ENCODE measurements at places on chromosomes 6 and 20.

DNA sequence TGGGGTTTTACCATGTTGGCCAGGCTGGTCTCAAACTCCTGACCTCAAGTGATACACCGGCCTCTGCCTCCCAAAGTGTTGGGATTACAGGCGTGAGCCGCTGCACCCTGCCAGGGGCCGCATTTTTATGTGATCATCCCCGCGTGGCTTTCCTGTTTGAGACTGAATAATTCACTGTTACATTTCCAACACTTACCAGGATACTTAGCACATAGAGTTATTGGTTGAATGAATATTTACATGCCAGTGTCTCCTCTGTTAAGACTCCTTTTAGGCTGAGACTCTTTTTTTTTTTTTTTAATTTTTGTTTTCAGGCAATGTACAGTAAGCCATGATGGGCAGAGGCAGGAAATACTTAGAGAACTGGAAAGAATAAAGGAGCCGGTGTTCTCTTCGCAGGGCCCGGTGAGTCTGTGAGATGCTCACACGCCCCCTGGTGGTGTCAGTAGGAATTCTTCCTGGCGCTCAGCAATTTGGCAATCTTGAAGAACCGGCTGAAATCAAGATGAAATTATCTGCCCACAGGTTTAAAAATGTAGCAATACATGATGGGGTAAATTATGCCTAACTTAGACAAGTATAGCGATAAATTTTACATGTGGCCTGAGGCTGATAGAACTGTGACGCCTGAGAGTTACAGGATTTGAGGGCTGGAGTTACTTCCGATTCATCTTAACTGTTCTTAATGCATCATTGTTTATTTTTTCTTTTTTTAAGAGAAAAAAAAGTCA is 7.6 kb upstream of the RNF114 start:
- peak; percentile 43 for DNase-seq

- DNase-seq, result no peak
Observed at GRCh38 chr6:11230158-11231107, 2.0 kb downstream of the NEDD9 start.

GRCh38 chr6:65410309-65410708 is 296.7 kb downstream of the EYS start:
- no peak for DNase-seq

DNA sequence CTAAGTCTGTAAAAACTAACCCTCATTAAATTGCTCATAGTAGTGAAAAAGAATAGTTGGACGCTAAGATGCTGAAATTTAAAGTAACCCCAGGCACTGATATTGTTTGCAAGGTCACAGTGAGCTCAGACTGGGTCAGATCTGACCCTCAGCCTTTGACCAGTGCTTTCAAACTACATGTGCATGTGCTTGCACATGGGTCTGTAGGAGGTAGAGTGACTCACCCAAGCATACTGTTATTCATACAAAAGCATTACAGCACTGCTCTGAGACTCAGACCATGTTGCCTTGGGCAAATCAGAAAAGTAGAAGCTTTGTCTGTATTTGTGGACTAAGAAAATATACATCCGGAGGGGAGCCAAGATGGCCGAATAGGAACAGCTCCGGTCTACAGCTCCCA is 326.4 kb upstream of the MARCKS start:
- DNase-seq, result no peak

DNA sequence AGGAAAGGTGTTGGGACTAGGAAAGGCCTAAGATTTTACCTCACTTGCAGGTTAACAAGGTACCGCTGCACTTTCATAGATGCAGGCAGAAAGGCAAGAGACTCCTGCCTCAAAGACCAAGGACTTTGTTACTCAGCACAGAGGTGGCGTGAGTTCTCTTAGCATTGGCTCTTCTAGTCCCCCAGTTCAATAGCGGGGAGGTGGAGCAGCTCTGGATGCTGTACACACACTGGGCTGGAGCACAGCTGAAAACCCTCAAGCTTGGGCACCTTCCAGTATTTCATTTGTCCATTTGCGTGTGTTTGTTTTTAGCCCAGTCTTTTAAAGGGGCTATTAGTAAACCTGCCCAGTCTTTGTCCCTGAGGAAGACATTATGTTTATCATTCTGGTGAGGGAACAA is 345.2 kb downstream of the FARS2 start:
- DNase-seq, result no peak

GRCh38 chr6:78430521-78430920 is 436.8 kb upstream of the IRAK1BP1 start:
- DNase-seq, result no peak

DNA sequence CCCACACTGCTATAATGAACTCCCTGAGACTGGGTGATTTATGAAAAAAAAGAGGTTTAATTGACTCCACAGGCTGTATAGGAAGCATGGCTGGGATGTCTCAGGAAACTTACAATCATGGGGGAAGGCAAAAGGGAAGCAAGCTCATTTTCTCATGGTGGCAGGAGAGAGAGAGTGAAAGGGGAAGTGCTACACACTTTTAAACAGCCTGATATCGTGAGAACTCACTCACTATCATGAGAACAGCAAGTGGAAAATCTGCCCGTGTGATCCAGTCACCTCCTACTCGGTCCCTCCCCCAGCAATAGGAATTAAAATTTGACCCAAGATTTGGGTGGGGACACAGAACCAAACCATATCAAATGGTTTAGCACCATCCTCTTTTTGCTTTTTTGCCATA is 116.6 kb upstream of the CEP162 start:
- no peak for DNase-seq

- no peak for DNase-seq
Observed at GRCh38 chr6:152380351-152380767, 256.8 kb downstream of the SYNE1 start.

DNA sequence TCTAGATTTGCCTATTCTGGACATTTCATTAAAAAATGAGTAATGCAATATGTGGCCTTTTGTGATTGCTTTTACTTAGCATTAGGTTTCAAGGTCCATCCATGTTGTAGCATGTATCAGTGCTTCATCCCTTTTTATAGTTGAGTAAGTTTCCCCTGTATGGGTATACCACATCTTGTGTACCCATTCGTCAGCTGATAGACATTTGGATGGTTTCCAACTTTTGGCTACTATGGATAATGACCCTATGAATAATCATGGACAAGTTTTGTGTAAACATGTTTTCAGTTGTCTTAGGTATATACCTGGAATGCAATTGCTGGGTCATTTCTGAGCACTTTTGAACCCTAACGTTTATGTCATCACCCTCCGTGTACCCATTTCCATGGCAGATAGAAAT is 15.4 kb downstream of the METTL24 start:
- no peak for DNase-seq

DNA sequence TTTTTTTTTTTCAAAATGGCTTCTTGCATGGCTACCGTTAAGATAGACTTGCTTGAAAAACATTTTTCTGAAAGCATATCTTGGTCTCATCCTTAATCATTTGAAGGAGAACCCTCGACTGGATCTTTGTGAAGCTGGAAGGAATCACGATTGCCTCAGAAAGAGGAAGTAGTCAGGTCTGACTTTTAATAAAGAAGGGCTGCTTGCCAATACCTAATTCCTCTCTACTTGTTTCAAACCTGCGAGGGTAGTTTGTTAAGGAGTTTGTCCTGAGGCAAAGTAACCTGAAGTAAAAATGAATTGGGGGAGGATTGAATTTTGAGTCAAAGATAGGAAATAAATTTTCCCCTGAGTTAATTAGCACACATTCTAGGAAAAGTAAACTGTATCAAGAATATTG is 288.1 kb upstream of the MAP3K7 start:
- no peak for DNase-seq

GRCh38 chr6:162068340-162068739 is 659.2 kb downstream of the PRKN start:
- no peak for DNase-seq

DNA sequence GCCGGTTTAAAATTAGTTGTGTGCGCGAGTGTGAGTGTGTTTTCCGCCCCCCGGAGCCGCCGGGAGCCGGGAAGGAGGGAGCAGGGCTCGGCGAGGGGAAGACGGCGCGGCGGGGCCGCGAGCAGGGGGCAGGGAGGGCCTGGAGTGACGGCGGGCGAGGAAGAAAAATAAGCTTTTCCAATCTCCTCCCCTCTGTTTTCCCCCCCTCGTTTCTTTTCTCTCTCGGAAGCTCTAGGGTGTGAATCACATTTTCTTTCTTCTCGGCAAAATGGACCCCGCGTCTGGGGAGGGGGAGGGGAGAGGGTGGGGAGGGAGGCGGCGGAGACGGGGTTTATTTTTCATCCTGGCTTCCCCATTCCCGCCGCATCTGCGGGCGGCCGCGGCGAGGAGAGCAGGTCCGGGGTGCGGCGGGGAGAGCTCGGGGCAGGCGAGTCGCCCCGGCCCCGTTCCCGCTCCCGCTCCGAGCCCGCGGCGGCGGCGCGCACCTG is 881 bp downstream of the BICRAL start:
- peak; percentile 23 for DNase-seq

DNA sequence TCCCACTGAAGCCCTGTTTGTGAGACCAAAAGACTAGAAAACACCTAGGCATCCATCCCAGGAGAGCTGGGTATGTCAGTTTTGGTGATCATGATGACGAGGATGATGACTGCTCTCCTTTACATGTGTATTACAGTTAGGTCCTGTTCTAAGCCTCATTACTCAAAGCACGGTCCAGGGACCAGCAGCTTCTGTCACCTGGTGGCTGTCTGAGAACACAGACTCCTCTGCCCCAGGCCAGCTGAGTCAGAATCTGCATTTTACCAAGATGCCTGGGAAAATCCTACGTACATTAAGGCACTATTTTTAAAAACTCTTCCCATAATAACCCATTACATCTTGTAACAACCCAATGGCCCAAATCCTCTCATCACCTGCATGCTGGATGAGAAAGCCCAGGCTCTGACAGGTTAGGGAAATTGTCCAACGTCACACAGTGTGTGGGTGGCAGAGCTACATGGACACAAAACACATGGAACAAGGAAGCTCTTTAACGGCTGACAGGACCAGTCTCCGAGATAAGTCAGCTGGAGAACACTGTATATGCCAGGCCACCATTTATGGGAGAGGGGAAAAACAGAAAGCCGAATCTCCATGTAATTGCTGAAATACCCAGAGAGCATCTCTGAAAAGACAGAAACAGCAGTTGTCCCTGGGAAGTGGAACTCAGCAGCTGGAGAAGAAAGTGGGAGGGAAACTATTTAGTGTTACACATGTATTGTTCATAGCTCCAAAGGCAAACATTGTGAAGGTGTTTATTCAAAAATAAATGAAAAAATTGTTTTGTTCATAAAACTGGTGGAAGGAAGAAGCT is 65.4 kb downstream of the BMP7 start:
- DNase-seq, result no peak

DNA sequence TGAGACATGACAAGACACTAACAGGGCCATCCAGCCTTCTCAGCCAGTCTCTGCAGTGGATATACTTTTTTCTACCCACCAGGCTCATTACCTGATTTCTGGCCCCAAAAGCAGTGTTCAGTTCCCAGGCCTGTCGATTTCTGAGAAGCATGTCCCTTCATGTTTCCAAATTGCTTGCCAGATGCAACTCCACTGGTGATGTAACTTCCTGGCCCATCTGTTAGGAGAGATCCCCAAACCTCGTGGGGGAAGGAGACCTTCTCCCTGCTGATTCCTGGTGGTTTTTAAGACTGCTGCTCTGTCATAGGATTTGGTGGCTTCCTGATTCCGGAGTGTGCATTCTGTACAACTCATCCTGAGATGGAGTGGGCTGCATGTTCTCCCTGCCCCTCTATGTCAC is 31.6 kb upstream of the MRPS10 start:
- peak; percentile 18 for DNase-seq

DNA sequence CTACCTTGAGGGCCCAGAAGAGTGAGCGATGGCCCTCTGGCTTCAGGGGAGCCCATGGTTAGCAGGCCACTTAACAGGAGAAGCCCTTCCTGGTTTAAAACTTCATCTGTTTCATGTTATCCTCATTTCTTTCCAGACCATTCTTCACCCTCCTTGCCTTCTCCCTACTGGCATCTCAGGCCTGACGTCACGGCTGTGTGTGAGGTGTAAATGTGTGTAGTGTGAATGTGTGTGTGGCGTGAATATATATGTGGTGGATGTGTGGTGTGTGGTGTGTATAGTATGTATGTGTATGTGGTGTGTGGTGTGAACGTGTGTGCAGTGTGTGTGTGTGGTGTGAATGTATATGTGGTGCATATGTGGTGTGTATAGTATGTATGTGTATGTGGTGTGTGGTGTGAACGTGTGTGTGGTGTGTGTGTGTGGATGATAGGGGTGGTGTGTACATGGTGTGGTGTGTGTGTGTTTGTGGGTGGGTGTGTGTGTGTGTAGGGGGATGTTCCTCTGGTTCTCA is 88.5 kb downstream of the SOD2 start:
- DNase-seq, result no peak

- DNase-seq, result no peak
Observed at GRCh38 chr20:62427172-62428001, at the start of gene RBBP8NL. RBBP8NL (minus strand) TSS chr20:62427539; CDS start chr20:62419647, 7,892 bp downstream.

GRCh38 chr6:105941621-105942412 is 144.3 kb upstream of the PRDM1 start:
- DNase-seq, result no peak

DNA sequence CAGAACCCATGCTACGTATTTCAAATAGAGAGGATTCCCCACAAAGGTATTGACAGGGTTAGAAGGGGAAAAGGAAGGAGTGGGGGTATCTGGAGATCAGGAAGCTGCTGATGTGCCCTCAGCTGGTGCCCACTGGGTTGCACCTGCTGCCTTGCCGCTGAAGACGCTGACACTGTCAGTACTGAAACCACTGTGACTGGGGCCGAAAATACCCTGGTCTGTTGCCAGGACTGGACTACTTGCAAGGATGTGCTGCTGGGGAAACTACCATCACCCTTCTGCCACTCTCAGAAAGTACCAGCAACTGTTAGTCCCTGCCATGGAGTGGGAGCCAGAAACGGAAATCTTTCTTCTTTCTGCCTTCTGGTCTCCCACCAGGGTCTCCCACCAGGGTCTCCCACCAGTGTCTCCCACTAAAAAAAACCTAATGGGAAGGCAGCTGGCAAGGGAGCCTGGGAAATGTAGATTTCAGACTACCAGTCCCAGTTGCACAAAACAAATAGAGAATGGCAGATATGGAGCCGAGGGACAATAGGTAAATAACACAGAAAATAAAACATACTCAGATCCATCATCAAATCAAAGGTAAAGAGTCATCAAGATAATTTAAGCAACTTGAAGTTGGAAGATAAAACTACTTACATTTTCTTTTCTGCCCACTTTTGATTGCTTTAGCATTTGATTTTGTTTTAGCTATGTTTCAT is 204.8 kb downstream of the TPBG start:
- DNase-seq, result no peak

DNA sequence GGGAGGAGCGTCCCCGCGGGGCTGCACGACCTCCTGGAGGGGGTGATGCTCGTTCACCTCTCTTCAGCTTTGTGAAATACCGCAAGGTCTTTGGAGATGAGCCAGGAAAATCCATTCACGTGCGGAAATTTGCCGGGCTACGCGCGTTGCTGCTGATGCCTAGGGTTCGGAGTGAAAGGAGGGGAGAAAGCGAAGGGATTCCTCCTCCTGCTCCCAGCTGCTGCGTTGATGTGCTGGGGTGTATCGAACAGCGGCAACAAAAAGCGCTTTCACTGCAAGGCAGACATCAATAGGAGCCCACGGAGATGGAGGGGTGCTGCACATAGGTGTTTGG is 391 bp upstream of the B3GAT2 start:
- no peak for DNase-seq

All from GF-D8 (cell line).